ENCODE measurements at places on chromosomes 7 and 10.

DNA sequence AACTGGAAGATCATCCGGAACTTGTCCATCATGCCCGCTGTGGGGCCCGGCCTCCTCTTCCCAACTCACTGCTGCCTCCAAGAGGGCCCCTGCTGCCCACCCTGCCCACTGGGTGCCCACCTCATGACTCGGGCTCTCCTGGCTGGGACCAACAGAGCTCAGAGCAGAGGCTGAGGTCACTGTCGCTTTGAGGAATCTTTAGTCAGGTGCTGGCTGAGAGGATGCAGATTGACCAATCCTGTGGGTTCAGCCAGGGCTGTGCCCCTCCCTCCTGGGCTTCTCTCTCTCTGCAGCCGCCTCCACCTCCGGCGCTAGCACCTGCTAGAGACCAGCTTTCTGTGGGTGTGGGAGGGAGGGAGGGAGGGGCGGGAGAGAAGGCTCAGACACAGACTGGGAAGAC lies at the start of gene CALHM1:
TSS of gene CALHM1 (minus strand) at position 181 of the 400 bp plus-strand sequence. CDS start at position 32, 149 bp downstream.
- DNase-seq = no peak

DNA sequence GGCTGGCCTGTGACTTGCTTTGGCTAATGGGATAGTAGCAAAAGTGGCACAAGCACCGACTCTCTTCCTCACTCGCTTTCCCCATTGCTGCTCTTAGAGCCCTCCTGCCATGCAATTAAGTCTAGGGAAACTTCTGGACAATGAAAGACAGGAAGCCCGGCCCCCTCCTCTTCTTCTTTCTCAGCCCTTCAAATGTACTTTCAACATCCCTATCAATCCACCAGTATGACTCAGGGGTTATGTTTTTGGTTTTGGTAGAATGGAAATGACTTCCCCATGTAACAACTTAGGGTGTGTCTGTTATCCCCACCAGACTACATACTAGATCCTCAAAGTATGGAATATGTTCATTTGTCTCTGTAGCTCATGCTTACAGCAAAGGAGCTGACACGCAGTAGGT lies 139.0 kb upstream of the GDF10 start:
- DNase-seq = no peak

DNA sequence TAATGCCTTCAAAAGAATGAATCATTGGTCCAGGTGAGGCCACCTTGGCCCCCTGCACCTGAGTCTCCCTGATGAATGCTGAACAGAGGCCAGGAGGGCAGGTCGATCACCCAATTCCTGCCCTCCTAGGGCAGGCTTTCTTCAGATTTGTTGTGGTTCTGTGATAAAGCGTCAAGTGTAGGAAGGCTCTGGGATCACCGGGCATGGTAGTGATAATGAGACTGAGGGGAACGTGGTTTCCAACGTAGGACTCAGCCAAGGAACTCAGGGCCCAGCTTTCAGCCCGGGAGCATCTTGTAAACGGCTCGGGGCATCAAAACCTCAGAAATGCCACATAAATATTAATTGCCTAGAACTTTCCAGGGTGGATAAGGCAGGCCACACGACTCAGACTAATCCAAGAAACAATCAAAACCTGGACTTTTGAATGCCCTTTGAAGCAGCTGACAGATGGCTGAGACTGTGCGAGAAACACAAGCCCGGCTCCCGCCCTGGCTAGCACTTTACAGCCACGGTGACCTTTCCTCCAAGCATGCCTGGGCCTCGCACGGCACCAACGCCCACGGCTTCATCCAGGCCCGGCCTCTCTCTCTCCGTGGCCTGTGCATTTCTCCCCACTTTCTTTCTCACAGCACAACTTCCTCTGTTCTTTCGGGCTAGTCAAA lies 239.3 kb upstream of the GRB10 start:
- no peak for DNase-seq

GRCh38 chr10:73922007-73922863 lies 11.3 kb downstream of the PLAU start:
- DNase-seq = no peak

- no peak for DNase-seq
Observed at GRCh38 chr7:13217768-13218167, 530.3 kb downstream of the ARL4A start.

- DNase-seq = no peak
Observed at GRCh38 chr7:80542398-80542797, 30.5 kb upstream of the GNAT3 start.

GRCh38 chr7:89200758-89201157 lies 405.2 kb upstream of the TEX47 start:
- DNase-seq = no peak

- DNase-seq = no peak
Observed at GRCh38 chr10:93420091-93420490, 62.0 kb downstream of the MYOF start.

DNA sequence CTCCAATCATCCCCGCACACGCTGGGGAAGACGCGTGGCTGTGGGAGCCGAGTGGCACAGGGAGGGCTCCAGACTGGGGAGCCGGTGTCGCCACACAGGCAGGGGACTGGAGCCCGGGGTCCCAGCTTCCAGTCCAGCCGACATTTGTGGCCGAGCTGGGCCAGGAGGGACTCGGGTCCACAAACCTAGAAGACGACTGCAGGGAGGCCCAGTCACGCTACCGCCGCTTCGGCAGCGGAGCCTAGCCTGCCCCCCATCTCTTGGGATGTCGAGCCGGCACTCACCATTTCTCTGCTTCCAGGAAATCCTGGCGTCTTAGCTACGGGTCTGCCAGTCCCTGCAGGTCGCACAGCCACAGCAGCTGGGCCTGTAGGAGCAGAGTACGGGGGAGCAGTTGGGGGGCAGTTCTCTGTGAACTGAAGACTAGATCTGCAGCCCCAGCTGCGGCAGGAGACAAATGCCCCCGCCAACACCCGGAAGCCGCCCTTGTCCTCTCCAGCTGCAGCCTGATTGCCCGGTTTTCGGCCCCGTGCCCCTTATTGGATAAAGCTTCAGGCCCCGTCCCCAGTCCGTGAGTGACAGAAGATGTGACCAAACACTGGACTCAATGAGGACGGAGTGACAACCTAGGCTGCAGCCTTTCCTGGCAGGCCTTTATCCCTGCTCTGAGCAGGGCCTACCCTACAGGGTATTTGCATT lies 270.7 kb downstream of the ZNF33B start:
- DNase-seq = peak; percentile 30

- no peak for DNase-seq
Observed at GRCh38 chr10:123649676-123650075, 16.5 kb upstream of the GPR26 start.
